ENCODE measurements at places on chromosomes 12 and 14. TPM values are rescaled to one million over a fixed set of nuclear protein-coding genes. Genes with fewer than 3 reads are reported as not detected.

ACRBP gene
- 0.63 TPM for total RNA-seq

SLC2A13 gene
- total RNA-seq: 3.4 TPM

DNA sequence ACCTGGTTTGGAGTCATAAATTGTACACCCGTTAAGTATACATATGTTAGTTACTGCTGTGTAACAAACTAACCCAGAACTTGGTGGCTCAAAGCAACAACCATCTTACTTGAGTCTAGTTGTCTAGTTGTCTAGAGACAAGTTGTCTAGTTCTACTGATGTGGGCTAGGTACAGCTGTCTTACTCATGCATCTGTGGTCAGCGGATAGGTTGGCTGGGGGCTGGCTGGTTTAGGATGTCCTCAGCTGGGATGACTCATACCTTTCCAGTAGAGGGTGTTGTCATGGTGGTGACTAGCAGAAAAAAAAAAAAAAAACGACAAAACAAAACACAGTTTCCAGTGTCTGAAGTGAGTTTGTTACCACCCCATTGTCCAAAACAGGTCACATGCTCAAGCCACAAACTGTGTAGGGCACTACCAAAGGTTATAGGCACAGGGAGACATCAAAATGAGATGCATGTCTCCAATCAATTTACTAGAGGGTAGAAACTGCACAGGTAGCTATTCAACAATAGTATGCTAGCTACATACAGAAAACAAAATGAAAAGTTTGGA, 680.3 kb downstream of the MED13L start:
- DNase-seq: peak; percentile 9

GRCh38 chr14:66638689-66639088, 130.7 kb downstream of the GPHN start:
- DNase-seq: no peak

DNA sequence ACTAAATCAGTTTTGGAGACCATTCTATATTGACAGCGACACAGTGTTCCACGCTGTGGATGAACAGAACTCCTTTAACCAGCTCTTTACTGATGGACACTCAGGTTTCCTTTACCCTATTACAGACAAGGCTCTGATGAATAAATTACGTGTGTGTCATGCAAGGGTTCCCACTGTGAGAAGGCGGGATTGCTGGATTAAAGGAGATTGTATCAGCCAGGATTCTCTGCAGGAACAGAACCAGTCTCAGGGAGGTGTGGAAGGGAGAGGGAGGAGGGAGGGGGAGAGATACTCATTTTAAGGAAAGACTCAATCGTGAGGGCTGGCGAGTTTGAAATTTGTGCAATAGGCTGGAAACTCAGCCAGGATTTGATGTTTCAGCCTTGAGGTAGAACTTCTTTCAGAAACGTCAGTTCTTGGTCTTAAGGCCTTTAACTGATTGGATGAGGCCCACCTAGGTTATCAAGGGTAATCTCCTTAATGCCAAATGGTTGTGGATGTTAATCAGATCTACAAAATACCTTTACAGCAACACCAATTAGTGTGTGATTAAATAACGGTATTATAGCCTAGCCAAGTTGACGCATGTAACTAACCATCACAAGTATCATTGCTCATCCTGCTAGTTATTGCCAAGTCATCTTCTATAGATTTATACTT, 104.0 kb downstream of the GCH1 start:
- no peak for DNase-seq

DNA sequence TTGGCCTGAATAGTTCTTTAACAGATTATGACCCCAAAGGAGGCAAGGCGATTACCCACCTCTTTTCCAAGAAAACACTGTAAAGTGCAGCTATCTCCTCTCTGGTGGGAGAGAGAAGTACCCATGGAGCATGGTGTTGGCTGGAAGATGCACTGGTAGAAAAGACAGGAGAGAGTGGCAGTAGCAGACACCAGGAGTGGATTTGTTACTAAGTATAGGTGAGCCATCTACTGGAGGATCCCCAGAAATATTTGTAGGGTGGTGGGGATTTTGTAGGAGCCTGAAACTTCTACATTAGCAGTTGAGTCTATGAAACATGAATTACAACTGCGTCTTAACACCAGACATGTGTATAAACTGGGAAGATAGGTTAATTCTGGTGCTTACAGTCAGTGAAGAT, 148.0 kb downstream of the SLC38A4 start:
- no peak for DNase-seq

- no peak for DNase-seq
These were observed 14.0 kb upstream of the HNF1A start for GRCh38 chr12:120964298-120964697.

DNA sequence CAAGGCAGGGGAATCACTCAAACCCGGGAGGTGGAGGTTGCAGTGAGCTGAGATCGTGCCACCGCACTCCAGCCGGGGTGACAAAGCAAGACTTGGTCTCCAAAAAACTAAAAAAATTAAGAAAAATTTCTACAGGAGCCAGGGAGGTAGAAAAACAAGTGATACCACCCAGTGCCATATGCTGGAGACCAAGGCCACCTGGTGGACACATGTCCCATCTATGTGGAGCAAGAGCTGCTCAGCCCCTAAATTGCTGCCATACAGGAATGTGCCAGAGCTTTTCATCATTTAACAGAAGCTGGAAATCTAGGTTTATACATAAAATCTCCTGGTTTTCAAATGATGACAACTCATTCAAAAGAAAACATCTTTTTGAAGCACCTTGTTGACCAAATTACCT, 61.4 kb upstream of the ELK3 start:
- DNase-seq: peak; percentile 31

DNA sequence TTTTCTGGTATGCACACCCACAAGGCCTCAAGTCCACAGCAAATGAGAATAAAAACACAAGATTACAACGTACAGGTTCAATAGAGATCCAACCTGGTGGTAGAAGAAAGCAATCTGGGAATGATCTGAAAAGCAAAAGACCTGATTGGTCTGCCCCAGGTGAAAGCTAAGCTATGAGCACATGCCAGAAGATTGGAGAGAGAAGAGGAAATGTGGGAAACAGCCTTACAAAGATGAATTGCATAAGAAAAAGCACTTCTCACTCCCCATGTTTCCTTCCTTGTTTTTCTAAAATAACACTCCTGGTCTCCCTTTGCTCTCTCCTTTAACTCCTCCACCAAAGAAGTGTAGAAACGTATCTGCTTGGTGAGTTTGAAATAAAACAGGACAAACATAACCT, 77.3 kb upstream of the ANO6 start:
- no peak for DNase-seq

Measured in activated CD4-positive, alpha-beta memory T cell treated with anti-CD3 and anti-CD28 coated beads for 36 hours (primary cell).